ENCODE measurements at places on chromosomes 16 and 17. TPM values are rescaled to one million over a fixed set of nuclear protein-coding genes. Genes with fewer than 3 reads are reported as not detected.

DNA sequence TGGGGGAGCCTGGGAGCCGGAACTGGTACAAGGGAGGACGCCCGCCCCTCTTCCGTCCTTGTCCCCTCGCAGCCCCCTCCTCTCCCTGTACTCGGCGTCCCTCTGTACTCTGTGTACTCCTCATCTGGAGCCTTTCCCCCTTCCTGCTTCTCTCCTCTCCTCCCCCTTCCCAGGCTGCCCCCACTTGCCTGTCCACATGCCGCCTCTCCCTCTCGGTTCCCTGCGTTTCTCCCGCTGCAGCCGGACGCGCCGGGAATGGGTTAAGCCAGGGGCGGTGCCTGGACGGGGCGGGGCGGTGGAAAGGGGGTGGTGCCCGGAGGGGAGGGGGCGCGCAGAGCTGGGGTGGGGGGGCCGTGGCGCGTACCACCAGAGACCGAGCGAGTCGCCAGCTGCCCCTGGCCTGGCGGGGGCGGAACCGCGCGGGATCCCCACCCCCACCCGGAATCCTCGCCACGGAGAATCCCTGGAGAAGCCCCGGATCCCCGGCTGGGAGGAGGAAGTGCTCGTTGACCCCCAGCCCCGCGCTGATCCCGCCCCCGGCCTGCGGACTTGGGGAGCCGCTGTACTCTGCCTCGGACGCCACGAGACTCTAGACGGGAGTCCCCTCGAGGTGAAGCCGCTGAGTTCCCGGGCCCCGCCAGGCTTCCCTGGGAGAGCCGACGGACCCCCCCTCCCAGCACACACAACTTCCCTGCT is 22.6 kb downstream of the GJD3 start:
- peak; percentile 80 for DNase-seq

- DNase-seq = no peak
These were observed 26.9 kb upstream of the LITAF start for GRCh38 chr16:11613381-11614303.

GRCh38 chr16:53864819-53865493 is 161.0 kb downstream of the FTO start:
- no peak for DNase-seq

DNA sequence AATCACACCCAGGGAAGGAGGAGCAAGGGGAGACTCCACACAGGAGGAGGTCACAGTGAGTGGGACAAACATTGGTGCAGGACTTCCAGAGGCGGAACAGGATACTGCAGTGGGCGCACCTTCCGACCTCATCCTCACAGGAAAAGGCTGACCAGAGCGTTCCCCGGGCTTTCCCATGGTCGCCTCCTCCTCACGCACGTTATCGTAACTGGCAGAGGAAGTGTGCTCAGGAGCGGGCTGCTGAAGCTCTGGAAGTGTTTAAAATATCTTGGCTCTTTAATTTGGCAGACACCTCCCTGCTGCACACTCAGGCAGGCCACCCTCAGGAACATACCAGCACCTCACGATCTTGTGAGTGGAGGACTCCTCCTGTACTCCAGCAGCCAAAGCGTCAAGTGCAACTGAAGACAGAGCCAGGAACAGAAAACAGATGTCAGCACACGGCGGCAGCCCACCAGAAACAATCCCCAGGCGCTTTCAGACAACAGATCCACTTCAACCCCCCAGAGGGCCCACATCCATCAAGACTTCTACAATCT is 17.5 kb downstream of the FANCA start:
- DNase-seq = no peak

- DNase-seq = peak; percentile 57
These were observed 1.0 kb upstream of the ANKRD40CL start for GRCh38 chr17:50768346-50768761.

DNA sequence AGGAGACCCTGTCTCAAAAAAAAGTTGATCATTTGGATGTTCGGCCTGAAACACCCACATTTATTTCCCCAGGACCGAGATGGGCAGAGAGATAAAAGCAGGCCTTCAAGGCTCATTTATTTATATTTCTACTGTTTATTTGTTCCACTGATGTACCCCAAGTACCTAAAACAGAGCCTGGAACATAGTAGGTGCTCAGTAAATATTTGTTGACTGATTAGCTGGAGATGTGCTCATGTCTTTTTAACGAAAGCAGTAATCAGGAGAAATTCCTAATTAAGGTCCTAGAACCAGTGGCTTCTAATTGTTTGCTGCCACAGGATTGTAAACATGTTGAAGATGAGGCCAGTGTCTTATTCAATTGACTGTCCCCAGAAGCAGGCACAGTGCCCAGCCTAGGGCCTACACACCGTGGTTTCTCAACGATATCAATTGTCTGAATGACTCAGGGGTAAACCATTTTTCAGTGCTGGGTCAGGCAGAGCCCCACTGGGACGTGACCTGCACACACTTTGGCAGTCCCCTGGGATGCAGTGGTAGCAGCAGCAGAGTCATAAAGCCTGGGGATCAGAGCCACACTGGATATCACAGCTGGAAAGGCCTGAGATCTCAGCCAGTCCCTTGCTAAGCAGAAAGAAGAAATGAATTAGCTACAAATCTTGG is 34.8 kb downstream of the SOST start:
- no peak for DNase-seq

- no peak for DNase-seq
These were observed 1.2 kb downstream of the SEC14L1 start for GRCh38 chr17:77141846-77142449.

DNA sequence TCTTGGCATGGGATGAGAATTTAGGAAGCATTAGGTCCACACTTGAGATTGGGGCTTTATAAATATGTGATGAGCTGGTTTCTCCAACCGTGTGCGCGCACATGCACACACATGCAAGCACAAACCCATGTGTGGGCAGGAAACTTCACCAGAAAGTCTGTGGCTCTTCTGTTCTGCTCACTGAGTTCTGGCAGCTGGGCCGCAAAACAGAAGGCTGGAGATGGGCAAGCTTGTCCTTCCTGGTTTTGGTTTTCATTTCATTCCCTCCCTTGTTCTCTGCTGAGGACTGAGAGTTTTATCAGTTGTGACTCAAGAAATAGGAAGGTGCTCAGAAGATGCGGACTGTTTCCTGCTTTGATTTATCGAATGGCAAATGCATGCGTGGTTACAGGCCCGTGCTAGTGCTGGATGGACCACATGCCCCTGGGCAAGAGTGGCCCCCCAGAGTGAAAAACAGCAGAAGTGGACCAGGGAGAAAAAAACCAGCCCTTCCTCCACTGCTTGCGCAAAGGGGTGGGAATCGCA is 14.1 kb downstream of the MAP3K14 start:
- no peak for DNase-seq

DNA sequence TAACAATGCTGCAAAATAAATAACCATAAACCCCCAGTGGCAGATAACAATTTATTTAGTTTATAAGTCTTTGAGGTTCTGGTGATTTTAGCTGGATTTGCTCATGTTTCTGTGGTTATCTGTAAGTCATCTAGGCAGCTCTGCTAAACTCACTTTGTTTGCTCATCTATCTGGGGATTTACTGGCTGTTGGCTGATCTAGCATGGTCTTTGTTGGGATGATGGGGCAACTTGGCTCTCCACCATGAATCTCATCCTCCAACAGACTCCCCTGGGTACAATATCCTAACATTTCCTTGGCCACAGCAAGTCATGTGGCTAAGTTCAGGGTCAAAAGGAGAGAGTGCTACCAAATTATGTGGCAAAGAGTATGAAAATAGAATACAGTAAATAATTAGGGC is 359.3 kb downstream of the CA10 start:
- no peak for DNase-seq

GRCh38 chr16:19898924-19899604 is 14.4 kb upstream of the GPRC5B start:
- DNase-seq = no peak

NPTX1 gene
- total RNA-seq = 0.32 TPM

NTN1 gene
- 3.7 TPM for total RNA-seq

SMPD3 gene
- 2.9 TPM for total RNA-seq

GLIS2 gene
- 0.96 TPM for total RNA-seq

NLRC3 gene
- total RNA-seq = 1.3 TPM

C17orf107 gene
- not detected for total RNA-seq

CRYBA1 gene
- not detected for total RNA-seq

All from breast epithelium (tissue), 4 donors.